ENCODE measurements at places on chromosomes 2 and 18. TPM values are rescaled to one million over a fixed set of nuclear protein-coding genes. Genes with fewer than 3 reads are reported as not detected.

GRCh38 chr2:190716176-190716807, 67.4 kb downstream of the NAB1 start:
- no peak for DNase-seq

DNA sequence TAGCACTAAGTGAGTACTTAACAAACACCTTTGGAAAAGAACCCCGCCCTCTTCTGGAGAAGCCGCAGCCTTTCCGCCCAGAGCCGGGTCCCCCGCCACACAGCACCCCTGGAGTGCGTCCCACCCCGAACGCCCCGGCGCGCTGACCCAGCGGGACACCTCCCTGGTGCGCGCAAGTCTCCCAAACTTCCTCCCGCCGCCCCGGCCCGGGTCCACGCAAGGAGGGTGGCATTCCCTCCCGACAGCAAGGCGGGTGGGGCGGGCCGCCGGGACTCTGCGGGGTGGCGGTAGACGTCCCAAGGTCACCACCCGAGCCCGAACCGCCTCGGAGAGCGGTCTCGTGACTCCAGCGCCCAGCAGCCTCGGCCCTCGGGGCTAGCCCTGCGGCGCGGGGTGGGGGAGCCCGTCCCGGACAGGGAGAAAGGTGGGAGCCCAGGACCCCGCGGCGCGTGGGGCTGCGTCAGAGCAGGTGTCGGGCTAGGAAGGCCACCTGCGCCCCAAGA, 598 bp downstream of the CCDC93 start:
- peak; percentile 96 for DNase-seq

GRCh38 chr2:18413676-18414396, 146.6 kb downstream of the RDH14 start:
- peak; percentile 27 for DNase-seq

DNA sequence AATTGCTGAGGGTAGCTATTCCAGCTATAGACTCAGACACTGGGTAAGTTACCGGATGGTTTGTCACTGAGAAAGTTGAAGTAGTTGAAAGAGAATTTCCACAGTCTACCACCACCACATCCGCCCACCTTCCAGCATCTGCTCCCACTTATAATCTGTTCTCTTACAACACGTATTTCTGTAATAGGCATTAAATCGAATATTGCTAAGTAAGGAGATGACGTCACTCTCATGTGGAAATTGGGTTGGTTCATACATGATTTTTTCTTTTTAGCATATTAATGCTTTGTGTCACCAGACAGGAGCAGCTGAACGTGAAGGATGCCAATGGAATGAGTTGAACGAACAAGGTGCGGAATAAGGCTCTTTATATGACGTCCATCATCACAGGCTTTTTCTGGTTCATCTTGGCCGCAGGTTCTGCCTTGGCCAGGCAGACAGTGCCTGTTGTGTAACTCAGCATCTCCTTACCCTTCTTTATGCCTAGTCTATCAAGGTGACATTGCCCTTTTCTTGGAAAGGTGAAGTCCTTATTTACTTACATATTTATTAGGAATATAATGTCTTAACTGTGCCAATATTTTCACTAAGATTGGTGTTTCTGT, 45.9 kb downstream of the THUMPD2 start:
- no peak for DNase-seq

Gene RGPD4
- total RNA-seq = not detected

GRCh38 chr18:74733598-74733997, 135.9 kb downstream of the ZNF407 start:
- no peak for DNase-seq

Gene CXCR1
- not detected for total RNA-seq

- no peak for DNase-seq
Observed at GRCh38 chr2:221197225-221197856, 374.8 kb downstream of the EPHA4 start.

Gene LRRTM4
- under 0.01 TPM for total RNA-seq

DNA sequence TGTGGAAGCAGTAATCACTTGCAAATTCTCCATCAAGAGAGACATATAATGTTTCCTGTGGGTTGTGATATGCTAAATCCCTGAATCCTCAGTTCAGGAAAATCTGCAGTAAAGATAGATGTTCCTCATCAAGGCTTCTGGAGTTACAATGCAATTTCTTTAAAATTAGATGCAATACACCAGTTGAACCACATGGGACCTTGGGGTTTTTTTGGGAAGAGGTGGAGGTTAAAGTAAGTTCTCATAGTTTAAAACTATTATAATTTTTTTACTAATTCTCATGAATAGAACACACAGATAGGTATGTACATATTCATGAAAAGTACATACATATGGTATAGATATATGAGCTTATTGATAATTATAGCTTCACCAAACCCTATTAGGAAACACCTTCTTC, 496.2 kb downstream of the SATB2 start:
- DNase-seq = no peak

DNA sequence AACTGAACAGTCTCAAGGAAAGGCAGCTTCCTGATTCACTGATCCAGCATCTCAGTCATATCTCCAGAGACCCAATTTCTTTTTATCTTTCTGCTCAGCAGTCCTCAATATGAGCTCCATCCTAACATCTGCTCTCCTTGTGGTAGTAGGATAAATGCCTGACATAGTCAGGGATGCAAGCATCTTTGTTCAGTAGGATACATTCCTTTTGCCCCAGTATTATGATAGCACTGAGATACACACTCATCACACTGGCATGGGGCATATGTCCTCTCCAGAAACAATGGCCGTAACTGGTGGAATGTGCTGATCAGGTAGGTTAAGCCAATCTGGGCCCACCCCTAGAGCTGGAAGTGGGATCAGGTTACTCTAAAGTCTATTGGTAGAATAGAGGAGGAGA, 207.2 kb downstream of the ETAA1 start:
- DNase-seq = no peak

GRCh38 chr2:153136216-153136615, 342.3 kb downstream of the RPRM start:
- DNase-seq = no peak

DNA sequence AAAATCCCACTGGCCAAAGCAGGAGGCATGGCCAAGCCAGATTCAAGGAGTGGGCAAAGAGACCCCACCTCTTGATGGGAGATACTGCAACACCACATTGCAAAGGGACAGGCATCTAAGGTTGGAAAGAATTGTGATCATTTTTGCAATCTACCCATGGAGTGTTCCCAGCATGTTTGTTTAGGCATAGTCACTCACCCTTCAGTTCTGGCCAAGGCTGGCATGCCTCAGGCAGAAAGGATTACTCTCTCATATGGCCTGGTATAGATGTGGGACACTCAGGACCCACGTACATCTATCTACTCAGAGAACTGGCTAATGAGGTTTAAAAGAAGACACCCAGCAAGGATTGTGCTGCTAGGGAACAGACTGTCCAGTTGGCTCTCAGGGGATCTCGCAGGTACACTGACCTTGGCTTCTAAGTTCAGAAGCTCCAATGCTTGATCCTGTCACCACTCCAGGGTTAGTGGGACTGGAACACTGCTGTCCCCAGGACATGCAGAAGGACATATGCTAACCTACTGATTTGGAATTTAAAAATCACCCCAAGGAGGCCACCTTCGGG, 183.7 kb downstream of the KLHL29 start:
- DNase-seq = peak; percentile 77

DNA sequence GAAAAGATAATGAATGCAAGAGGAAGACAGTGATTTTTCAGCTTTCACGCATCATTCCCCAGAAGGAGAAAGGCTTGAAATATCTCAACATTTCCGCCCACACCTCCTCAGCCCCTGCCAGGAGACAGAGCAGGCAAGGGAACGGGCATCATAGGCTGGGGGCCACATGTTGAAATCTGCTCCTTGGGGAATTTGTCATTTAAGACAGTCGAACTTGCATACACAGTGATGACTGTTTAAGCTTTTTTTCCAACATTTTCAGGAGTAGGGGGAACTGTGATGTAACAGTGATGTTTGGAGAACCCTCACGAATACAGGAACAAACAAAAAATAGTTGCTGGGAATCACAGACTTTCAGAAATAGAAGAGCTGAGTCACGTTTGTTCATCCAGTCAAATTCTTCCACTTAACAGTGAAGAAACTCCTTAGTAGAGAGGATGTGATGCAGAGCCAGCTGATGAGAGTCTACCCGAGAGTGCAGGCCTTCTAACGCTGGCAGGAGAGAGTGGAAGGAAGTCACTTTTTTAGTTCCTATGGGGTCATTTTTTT, 266.8 kb downstream of the ALPK2 start:
- peak; percentile 86 for DNase-seq

DNA sequence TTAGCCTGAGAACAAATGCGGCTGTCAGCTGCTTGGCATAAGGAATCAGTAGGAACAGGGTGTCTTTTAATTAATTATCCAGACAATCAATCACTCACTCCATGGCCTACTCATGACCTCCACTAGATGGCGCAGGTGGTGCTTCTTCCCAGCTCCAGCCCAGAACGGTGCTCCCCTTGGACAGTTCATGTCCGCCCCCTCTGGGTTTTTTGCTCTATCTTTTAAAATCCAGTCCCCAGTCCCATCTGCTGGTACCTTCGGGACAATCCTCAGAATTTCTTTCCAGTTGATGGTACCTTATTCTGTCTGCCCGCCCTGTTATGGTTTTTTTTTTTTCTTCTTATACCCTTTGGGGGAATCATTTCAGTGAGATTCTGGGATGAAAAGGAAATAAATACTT, 99.8 kb downstream of the CACNB4 start:
- peak; percentile 88 for DNase-seq

DNA sequence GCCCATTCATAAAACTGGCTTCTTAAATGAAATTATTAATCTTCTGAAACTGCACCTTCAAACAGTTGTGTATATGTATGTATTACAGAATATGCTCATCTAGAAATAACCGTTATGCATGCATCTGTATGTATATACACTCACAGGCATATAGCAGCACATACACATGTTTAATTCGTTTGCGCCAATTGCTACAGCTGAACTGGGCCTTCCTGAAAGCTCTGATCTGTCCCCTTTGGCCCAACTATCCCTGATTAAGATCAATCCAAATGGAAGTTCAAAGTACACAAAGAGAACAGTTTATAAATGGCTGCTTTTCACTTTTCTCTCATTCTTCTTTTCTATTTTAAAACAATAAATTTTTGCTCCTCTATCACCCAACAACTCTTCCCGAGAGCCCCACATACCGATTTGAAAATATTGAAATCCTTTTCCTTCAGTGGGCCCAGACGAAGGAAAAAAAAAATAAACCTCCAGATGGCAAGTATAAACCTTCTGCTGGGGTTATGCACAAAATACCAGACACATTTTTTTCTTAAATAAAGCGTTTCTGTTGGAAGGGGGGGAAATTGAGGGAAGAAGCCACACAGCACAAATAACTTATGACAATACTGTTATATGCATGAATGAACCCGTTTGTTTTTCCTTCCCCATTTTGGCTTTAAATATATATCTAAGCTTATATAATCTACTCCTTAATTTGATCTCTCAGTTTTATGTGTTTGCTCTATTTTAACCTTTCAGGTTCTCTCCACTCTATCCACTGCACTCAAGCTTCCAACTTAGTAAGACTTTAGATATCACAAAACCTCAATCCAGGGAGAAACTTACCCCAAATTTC, 267.3 kb downstream of the TCF4 start:
- DNase-seq = peak; percentile 13

Gene CHRNG
- total RNA-seq = not detected

Gene UGT1A7
- total RNA-seq = not detected

GRCh38 chr2:222568865-222569264, 87.0 kb downstream of the FARSB start:
- DNase-seq = no peak

DNA sequence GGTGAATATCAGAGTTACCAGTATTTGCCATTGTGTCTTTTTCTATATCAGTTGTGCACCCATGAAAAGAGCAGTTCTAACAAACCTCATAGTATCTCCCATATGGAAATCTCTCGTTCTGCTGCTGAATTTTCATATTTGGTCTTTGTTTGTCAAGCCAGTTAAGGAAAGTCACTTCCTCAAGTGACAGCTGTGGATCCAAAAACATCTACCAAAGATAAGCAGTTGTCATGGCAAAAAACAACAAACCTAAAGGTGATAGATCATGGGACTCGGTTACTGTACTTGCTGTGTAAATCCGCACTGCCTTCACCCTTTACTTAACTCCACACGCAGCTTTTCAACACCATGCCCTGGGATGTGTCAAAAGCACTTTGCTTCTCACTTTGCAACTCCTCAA, 17.3 kb downstream of the BMP10 start:
- DNase-seq = no peak

Gene BOK
- total RNA-seq = 41.3 TPM

DNA sequence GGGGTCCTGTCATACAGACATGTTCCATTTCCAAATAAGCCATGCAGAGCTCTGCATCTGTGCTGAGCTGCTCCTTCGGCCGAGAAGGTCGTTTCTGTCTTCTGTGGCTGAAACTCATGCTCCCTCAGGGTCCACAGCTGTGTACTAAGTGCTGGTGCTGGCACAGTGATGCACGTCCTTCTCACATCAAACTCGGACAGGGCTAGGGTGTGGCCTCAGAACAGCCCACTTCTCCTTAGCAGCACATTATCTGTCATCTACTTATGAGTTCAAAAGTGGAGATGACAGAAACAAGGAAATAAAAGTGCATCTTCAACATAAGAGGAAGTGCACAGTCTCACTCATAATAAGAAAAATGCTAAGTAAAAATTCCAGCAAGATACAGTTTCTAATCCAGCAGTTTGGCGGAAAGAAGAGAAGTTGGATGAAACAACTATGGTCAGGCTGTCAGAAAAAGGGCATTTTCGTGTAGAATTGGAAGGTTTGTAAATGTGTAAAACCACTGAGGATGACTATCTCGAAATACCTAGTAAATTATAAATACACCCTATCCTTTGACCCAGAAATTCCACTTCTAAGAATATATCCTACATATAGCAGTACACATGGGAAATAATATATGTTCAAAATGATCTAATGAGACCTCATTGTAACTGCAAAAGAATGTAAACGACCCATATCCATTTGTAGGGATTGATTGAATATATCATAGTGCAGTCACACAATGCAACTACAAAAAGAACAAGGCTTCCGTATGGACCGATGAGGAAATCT, 53.7 kb upstream of the APCDD1 start:
- DNase-seq = no peak

Gene SCN9A
- total RNA-seq = 1.8 TPM

Gene PGAP1
- 9.1 TPM for total RNA-seq

DNA sequence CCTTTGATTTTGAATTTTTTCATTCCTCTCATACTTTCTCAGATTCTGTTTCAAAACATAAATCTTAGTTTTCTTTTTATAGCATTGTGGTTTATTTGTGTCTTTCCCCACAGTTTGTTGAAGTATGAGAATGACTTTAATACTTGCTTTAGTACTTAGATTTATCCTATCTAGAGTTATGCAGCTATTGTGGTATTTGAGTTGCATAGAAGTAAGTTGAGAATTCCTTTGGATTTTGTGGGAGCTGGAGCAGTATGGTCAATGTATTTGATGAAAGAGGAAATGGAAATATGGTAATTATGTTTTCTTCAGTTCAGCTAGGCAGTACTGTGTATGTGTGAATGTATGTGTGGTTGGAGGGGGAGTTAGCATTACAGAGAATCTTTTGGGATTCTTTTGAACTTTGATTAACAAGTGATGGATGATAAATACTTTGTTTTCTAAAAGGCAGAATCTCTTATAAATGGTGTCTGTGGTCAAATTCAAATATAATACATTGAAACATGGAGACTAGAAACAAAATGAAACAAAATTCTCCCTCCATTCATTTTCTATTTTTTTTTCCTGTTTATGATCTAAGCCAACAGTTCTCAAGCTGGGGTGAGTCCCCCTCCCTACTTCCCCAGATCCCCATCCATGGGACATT, 3.0 kb downstream of the ACVR2A start:
- peak; percentile 14 for DNase-seq

- DNase-seq = no peak
Observed at GRCh38 chr2:135349941-135350340, 181.1 kb downstream of the ZRANB3 start.

Data from osteoblast (primary cell).